ENCODE measurements at places on chromosomes 3 and 15.

- no peak overlapping the region for H3K4me3 ChIP-seq
- H3K27me3 ChIP-seq: no peaks in the 10 kb centered on the region
- no peak for DNase-seq
- H3K27ac ChIP-seq: no peak overlapping the region
These were observed 27.9 kb downstream of the LRRN1 start for GRCh38 chr3:3827111-3827510.

DNA sequence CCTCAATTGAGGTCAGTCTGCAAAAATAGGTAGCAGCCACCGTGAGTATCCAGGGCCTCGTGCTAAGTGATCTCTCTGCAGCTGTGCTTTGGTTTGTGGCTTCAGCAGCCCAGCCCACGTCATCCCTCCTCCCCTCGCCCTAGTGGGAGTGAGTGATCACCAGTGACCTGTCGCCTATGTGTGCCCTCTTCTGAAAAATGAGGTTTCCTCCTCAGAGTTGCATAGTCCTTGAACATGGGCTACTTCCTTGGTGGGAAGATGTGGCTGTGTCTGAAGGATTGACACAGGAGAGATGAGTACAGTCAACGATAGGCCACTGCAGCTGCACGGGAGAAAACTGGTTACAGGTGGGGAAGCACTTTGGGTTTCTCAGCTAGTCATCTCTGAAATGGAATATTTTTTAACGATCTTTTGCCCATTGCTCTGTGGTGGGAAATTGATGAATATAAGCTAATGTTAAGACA is 144.8 kb upstream of the BHLHE40 start:
- no peak overlapping the region for H3K4me3 ChIP-seq
- H3K27me3 ChIP-seq: no peaks in the 10 kb centered on the region
- no peaks in the 10 kb centered on the region for H3K36me3 ChIP-seq
- DNase-seq: no peak
- no peak overlapping the region for H3K27ac ChIP-seq

- no peak overlapping the region for H3K4me3 ChIP-seq
- H3K36me3 ChIP-seq: no peaks in the 10 kb centered on the region
- H3K4me1 ChIP-seq: peaks cover 15% of the 10 kb centered on the region
- no peak for DNase-seq
- H3K27ac ChIP-seq: no peak overlapping the region
- H3K27me3 ChIP-seq: no peaks in the 10 kb centered on the region
These were observed 156.7 kb downstream of the ANO10 start for GRCh38 chr3:43465109-43465508.

GRCh38 chr3:126439346-126439967 is 36.2 kb downstream of the ZXDC start:
- DNase-seq: no peak
- H3K36me3 ChIP-seq: no peaks in the 10 kb centered on the region
- H3K27me3 ChIP-seq: no peaks in the 10 kb centered on the region
- H3K4me3 ChIP-seq: no peak overlapping the region
- no peaks in the 10 kb centered on the region for H3K4me1 ChIP-seq

- no peak for DNase-seq
- H3K4me3 ChIP-seq: no peak overlapping the region
- H3K4me1 ChIP-seq: no peaks in the 10 kb centered on the region
- H3K27me3 ChIP-seq: no peaks in the 10 kb centered on the region
- H3K36me3 ChIP-seq: peaks cover 10% of the 10 kb centered on the region
These were observed 34.2 kb downstream of the ZNF654 start for GRCh38 chr3:88093266-88093665.

GRCh38 chr15:68550004-68550403 is 28.8 kb upstream of the CORO2B start:
- no peak for DNase-seq
- peaks cover 8% of the 10 kb centered on the region for H3K27me3 ChIP-seq
- no peak overlapping the region for H3K27ac ChIP-seq
- H3K36me3 ChIP-seq: no peaks in the 10 kb centered on the region
- no peak overlapping the region for H3K4me3 ChIP-seq
- no peaks in the 10 kb centered on the region for H3K4me1 ChIP-seq

DNA sequence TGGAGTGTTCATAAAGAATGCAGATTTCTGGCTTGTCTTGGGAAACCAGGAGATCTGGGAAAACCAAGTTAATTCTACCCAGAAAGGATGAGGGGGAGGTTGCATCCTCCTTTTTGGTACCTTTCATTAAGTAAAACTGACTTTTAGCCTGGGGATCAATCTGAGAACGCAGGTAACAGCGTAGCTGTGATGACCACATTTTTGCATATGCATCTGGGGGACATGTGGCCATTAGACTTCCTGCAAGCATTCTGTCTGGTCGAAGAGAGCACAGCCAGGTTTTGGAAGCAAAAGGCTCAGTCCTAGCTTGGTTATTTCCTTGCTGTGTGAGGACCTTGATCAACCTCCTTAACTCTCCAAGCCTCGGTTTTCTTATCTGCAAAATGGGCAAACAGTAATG is 145.2 kb downstream of the SHQ1 start:
- no peak for DNase-seq
- H3K36me3 ChIP-seq: no peaks in the 10 kb centered on the region
- H3K27ac ChIP-seq: no peak overlapping the region
